Stimulated activated CD4-positive, alpha-beta T cell treated with anti-CD3 and anti-CD28 coated beads, TNF-alpha, amount 100 ng/mL, for 1 hour (primary cell): ENCODE measurements at places on chromosomes 3 and 15.

DNA sequence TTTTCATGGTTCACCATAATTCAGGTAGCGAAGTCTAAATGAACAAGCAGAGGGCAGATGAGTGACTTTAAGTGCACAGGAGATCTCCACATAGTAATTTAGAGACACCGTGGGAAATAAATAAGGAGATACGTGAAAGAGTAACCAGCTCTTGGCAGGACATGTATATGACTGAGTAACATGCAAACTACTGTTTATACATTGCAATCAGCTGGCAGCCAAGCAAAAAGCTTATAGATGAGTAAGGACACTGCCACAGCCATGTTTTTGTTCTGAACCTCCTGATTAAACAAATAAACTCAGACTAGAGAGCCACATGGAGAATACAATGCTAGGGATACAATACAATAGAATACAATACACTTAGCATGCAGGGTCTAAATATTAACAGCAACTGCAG, 252.4 kb downstream of the FHIT start:
- DNase-seq, result no peak

GRCh38 chr3:108883373-108883772, 60.8 kb downstream of the TRAT1 start:
- DNase-seq, result no peak

GRCh38 chr3:128064962-128065361, 12.7 kb downstream of the SEC61A1 start:
- DNase-seq, result no peak

DNA sequence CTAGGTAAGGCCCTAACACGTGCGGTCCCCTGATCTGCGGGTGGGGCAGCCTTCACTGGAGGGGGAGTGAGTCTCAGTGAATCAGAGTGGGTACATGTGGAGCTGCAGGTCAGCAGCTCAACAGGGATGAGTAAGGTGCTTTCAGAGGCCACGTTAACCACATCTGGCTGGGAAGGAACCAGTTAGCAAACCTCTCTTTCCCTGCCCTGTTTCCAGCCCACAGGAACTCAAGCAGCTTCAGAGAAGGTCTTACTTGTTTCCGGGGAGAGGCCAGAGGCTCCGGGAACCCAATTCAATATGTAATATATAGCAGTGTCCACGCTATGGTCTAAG, 175.3 kb downstream of the XXYLT1 start:
- DNase-seq, result no peak

- no peak for DNase-seq
These were observed 63.7 kb upstream of the THSD4 start for GRCh38 chr15:71051539-71051938.

DNA sequence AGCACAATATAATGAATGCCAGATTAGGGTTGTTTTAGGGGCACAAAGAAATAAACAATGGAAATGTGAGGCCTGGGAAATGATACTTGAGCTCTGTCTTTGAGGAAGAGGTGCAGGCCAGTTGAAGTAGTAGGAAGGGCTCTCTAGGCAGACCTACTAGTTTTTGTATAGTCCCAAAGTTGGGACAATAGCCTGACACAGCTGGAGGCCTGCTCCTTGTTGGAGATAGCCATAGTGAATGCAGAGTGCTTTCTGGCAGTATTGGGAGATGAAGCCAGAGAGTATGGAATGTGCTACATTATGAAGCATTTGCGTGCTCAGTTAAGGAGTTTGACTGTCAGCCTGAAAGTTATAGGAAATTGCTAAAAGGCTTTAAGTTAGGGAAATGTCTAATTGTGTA, 251.2 kb upstream of the ZPLD1 start:
- DNase-seq, result no peak

GRCh38 chr3:81910244-81910852, 148.9 kb upstream of the GBE1 start:
- DNase-seq, result no peak

DNA sequence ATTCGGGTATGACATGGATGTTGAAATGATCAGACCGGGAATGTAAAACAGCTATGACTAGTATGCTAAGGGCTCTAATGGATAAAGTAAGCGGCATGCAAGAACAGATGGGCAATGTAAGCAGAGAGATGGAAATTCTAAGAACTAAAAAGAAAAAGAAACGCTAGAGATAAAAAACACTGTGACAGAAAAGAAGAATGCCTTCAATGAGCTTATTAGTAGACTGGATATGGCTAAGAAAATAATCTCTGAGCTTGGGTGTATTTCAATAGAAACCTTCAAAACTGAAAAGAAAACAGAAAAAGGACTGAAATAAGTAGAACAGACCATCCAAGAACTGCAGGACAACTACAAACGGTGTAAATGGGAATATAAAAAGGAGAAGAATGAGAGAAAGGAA, 101.2 kb downstream of the HES1 start:
- no peak for DNase-seq

DNA sequence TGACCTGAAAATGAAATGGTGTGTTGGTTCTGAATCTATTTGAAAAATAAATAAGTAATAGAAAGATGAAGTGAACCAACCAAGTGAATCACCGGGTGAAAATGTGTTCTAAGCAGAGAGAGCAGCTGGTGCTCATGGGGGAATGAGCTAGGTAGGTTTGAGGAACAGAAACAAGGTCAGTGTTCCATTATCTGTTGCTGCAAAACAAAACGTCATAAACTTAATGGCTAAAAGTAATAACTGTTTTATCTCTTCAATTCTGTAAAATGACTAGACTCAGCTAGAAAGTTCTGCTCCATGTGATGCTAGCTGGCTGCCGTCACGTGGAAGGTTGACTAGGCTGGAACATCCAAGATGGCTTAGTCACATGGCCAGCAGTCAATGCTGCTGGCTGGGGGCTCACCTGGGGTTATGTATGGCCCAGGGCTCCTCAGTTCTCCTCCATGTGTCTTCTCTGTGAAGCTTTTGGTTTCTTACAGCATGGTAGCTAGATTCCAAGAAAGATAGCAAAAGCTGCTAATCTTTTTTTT, 13.3 kb upstream of the SH3BP5 start:
- no peak for DNase-seq

GRCh38 chr3:12946251-12946648, 104.9 kb upstream of the RPL32 start:
- no peak for DNase-seq

GRCh38 chr3:88192631-88193030, 42.9 kb downstream of the C3orf38 start:
- DNase-seq, result no peak

DNA sequence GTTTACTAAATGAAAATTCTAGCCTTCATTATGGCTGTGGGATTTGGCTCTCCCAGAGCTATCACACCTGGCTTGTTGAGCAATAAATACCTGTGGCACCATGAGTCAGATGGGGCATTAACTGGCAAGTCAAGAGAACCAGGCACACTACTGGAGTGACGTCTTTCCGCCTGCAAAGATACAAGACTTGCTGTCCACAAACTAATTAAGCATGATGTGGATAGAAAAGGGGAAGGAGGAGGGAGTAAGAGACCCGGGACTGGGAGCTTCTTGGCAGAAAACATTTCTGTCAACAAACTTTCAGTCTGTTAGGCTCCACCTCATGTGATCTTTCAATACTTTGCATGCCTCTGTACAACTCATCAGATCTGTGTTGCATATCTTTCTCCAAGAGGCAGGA, 56.5 kb downstream of the CLDN1 start:
- DNase-seq, result no peak

- DNase-seq, result no peak
These were observed 400.0 kb downstream of the ROBO1 start for GRCh38 chr3:79367803-79368202.

GRCh38 chr3:168881804-168882203, 781.7 kb downstream of the MECOM start:
- no peak for DNase-seq

DNA sequence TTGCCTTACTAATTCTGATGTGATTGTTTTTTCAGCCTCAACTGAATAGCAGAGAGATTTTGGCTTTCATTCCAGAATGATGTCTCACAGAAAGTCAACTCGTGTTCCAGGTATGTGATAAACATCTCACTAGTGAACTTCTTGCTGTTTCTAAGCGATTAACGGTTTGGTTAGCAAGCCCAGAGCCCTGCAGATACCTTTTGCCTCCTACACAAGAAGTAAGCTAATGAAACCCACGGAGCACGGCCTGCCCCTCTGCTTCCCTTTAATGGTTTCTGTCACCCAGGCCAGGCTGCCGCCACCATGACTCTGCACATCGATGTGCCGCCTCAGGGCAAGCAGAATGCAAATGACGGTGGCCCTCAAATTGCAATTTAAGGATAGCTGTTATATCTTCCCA, 155.9 kb upstream of the ICE2 start:
- DNase-seq, result no peak

GRCh38 chr15:28892789-28893610, 7.2 kb downstream of the APBA2 start:
- no peak for DNase-seq

DNA sequence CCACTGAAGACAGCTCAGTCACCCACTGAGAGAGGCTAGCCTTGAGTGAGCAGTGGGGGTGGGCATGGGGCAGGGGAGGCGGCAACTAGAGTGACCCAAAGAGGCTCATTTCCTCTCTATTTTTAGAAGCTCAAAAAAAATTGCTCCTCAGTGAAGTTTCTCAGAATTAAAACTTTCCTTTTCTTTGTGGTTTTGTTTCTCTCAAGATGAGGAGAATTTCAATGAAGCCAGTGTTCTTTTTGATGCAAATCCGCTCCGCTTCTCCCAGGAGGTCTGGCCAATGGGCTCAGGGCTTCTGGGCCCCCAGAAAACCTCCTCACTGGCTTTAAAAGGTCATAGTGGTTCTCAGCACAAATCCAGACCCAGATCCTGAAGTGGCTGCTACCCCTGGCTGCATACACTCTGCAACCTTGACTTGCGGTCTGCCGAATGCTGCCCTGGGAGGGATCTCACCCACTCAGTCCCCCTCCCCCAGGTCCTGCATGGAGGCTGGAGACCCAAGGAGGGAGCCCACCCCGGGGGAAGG, at the start of gene ACSBG1:
TSS of gene ACSBG1 (minus strand) at position 51 of the 526 bp plus-strand sequence. CDS start 64 bp downstream, outside the sequence.
- DNase-seq, result no peak

GRCh38 chr15:64356710-64357040, 702 bp upstream of the CSNK1G1 start:
- no peak for DNase-seq

GRCh38 chr3:58487140-58487886, 4.6 kb upstream of the KCTD6 start:
- no peak for DNase-seq

- no peak for DNase-seq
These were observed 119.9 kb downstream of the NSMCE3 start for GRCh38 chr15:29149738-29150075.

DNA sequence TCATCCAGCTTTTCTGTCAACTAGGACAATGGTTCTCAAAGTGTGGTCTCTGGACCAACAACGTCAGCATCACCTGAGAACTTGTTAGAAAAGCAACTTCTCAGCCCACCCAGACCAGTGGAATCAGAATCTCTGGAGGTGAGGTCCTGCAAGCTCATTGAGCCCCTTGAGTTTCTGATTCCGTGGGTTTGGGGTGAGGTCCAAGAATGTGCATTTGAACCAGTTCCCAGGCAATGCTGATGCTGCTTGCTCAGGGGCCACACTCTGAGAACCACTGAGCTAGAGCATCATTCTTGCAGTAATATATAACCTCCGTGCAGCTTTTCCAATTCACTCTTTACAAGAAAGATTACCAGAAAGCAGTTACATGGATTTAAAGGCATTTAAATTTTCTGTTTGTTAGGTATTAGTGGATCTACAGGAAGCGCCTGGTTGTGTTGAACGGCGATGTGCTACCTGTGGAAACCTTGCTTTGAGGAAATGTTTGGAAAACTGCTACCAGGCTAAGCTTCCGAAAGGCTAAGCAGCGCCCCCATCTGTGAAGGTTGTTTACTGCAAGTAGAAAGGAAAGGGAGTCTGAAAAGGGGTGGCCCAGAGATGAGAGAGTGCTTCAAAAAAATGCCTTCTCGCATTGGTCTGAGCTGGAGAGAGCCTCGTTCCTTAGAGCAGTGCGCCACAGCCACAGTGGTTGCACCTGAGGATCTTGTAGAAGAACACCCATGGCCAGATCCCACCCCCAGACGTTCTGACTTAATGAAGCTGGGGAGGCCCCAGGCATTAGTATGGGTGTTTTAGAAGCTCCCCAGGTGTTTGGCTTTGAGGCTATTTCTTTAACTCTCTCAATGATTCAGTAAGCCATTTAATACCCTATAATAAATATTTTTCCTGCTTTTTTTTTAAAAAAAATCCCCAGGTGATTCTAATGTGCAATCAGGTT, 50.0 kb downstream of the RLBP1 start:
- DNase-seq, result no peak

DNA sequence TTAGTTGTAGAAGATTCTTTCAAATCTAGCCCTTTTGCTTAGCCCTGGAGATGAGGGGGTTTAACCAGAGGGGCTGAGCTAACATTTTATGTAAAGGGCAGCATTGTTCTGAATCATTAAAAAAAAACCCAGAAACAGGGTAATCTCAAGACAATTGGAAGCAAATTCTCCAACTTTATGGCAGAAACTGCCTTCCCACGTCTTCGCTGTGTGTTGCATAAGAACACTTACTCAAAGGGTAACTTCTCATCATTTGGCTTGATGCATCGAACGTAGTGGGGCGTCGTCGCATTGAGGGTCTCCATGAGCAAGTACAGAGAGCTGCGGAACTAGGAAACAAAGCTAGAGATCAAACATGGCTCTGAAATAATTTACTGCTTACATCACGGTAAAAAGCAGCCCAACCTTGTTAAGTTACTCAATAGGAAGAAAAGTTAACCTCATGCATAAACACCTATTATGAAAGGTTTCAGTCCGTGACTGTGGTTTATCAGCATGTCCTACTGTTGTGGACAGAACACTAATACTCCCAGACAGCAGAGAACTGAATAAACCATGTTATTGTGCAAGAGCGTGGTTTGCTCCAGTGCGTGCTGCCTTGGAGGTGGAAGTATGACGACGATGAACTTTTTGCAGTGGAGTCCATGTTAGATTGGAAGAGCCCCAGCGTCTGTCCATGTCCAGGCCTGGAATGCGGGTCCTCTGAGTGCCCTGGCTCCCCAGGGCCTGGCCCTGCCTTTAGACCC, 48.7 kb downstream of the MYO5C start:
- DNase-seq, result no peak

- DNase-seq, result no peak
These were observed 363 bp downstream of the GTF2E1 start for GRCh38 chr3:120742849-120743365.

DNA sequence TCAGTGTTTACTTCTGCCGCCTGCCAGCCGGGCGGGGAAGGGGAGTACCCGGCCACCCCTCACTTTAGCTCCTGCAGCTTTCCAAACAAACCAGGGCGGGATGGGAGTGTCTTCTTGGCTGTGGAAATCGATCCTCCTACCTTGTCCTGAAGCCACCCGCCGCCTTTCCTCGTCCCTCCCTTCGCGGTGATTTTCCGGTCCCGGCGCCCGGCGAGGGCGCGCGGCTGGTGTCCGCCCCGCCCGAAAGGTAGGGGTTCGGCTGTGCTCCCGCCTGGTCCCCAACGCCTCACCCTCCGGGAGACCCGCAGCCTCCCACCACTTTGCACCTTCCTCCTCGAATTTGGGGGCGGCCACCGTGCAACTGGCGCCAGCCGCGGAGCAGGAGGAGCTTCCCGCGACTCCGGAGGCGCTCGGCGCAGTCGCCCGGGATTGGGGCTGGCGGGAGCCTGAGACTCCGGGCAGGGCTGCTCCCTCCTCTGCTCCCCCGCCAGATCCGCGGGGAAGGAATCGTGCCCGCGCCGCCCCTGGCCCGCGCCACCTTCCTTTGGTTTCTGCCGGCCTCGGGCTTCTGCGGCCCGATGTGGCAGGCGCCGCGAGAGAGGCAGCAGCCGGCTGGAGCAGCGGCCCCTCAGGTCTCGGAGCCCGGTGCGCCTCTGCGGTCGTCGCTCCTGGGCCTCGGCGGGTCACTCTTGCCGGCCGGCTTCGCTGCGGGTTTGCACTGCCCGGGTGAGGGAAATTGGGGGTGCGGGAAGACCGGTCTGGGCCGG, 30.7 kb upstream of the ST3GAL6 start:
- DNase-seq, result no peak

- DNase-seq, result no peak
These were observed 4.4 kb downstream of the ITIH3 start for GRCh38 chr3:52798978-52799476.
